ENCODE measurements at places on chromosomes 12 and 14. TPM values are rescaled to one million over a fixed set of nuclear protein-coding genes. Genes with fewer than 3 reads are reported as not detected.

The LBHD2 gene
- 0.26 TPM for total RNA-seq

The SLC4A8 gene
- under 0.01 TPM for total RNA-seq

The SERPINA5 gene
- total RNA-seq: not detected

The OR6C2 gene
- total RNA-seq: not detected

The PLBD1 gene
- total RNA-seq: 4.2 TPM

The E2F7 gene
- total RNA-seq: 0.47 TPM

The BDKRB1 gene
- 0.68 TPM for total RNA-seq

The CKAP4 gene
- total RNA-seq: 227 TPM

The RILPL2 gene
- 7.1 TPM for total RNA-seq

The RNASE7 gene
- total RNA-seq: not detected

The OR9K2 gene
- total RNA-seq: not detected

The LTBP2 gene
- 39.0 TPM for total RNA-seq

The SLIRP gene
- total RNA-seq: 76.8 TPM

The NEUROD4 gene
- not detected for total RNA-seq

The TAS2R8 gene
- total RNA-seq: not detected

The KRT83 gene
- total RNA-seq: not detected

The YEATS4 gene
- 9.1 TPM for total RNA-seq

The VPS33A gene
- 8.8 TPM for total RNA-seq

The INTS13 gene
- total RNA-seq: 23.4 TPM

The LLPH gene
- total RNA-seq: 8.2 TPM

The IL31 gene
- not detected for total RNA-seq

The AQP6 gene
- not detected for total RNA-seq

The NPFF gene
- not detected for total RNA-seq

The OAS3 gene
- 3.2 TPM for total RNA-seq

The ATP2B1 gene
- total RNA-seq: 58.8 TPM

The WIF1 gene
- total RNA-seq: not detected

The DHRS2 gene
- 0.51 TPM for total RNA-seq

The TPH2 gene
- total RNA-seq: not detected

The LEMD3 gene
- 16.3 TPM for total RNA-seq

The DLST gene
- 46.9 TPM for total RNA-seq

The AMHR2 gene
- total RNA-seq: 0.23 TPM

The RAD52 gene
- 2.2 TPM for total RNA-seq

The NAV3 gene
- 38.4 TPM for total RNA-seq

The MYG1 gene
- 43.3 TPM for total RNA-seq

The SAMD15 gene
- 1.3 TPM for total RNA-seq

The FLRT2 gene
- 80.2 TPM for total RNA-seq

The OR4E2 gene
- not detected for total RNA-seq

The KSR2 gene
- total RNA-seq: not detected

The TAMALIN gene
- total RNA-seq: 17.9 TPM

The STX2 gene
- total RNA-seq: 24.2 TPM

The CDCA3 gene
- 2.6 TPM for total RNA-seq

Measured in pericardium fibroblast (primary cell).